T follicular helper cell (primary cell): ENCODE measurements at places on chromosomes 7 and 10.

GRCh38 chr7:87129848-87130247, 22.4 kb upstream of the DMTF1 start:
- no peak for DNase-seq

DNA sequence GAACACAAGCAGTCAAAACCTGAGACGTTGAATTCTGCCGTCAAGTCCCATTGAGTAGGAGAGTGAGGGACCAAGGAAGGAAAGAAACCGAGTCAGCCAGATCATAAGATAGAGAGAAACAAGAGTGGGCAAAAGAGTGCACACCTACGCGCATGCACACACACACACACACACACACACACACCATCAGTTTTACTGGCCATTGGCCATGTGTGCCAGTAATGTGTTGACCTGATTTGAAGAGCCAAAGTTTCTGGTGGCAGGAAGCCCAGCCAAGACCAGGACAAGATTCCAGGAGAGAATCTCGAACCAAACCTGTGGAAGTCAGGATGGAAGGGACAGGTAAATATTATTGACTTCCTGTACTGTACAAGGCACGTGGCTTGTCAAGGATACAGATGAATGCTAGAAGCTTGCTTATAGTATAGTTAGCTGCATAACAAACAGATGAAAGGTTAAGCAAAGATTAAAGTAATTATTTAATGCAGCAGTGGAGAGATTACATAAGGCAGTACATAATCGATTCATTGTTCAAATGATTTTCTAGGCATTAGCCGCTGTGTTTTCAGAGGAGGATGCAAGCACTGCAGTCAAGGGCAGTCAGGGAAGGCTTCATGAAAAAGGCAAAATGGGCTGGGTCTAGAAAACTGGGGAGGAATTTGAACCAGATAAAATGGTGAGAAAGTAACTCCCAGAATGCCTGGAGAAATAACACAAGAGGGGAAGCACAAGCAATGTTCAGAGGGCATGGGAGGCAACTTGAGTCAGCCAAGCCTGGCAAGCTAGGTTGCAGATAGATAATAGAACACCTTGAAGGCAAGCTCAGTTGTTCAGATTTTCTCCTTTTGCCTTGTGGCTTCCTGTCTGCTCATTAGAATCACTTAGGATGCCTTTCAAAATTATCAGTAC, 2.7 kb upstream of the HYCC1 start:
- DNase-seq = no peak

DNA sequence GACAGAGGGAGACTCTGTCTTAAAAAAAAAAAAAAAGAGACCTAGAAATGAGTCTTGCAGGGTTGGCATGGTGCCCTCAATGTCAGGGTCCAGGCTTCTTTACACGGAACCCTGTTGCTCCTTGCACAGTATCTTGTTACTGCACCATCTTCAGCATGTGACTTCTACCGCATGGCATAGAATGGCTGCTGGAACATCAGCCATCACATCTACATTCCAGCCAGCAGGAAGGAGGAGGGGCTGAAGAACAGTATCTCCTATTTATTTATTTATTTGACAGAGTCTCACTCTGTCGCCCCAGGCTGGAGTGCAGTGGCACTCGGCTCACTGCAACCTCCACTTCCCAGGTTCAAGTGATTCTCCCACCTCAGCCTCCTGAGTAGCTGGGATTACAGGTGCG, 3.7 kb upstream of the ACHE start:
- no peak for DNase-seq

DNA sequence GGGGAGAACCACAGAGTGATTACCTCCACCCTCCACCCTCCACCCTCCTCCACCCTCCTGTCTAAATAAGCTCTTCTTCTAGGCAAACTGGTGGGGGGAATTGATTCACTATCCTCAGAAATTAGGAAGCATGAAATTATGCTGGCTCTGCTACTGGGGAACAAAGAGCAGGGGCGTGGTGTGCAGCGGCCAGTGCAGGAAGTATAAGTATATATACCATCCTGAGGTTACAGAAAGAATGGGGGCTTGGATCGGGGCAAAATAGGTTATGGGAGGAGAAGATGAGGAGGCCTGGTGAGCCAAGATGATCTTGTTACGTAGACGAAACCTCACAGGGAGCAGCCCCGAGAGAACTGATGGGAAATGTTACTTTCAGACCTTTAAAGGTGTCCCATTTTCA, 49.1 kb downstream of the SYPL1 start:
- no peak for DNase-seq

DNA sequence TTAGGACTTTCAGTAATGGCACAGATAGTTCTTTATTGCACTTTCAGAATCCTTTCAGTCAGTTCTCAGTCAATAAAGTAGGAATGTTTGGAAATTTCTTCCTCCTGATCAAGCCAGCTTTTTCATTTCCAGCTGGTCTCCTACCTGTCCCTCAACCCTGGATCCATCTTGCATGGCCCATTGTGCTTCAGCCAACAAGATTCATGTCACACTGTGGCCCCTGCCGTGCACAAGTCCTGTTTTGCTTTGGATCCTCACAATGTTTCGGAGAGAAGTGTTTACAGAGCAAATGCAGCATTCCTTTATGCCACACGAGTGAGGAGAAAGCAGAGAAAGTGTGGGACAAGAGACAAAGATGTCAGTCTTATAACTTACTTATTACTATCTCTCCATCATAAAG, 1694.7 kb upstream of the LRRTM3 start:
- DNase-seq = no peak

GRCh38 chr10:61475449-61475873, 22.3 kb upstream of the TMEM26 start:
- DNase-seq = no peak

- no peak for DNase-seq
Measured at GRCh38 chr7:29287366-29287765, 92.8 kb downstream of the CHN2 start.

- DNase-seq = no peak
Measured at GRCh38 chr7:85686401-85687181, 499.7 kb upstream of the SEMA3D start.

GRCh38 chr7:30886608-30887011, 25.0 kb upstream of the AQP1 start:
- no peak for DNase-seq

GRCh38 chr10:123991611-123992570, 100.3 kb upstream of the CPXM2 start:
- no peak for DNase-seq
